Bone marrow (tissue), 2 donors: ENCODE measurements at places on chromosomes 4 and X.

DNA sequence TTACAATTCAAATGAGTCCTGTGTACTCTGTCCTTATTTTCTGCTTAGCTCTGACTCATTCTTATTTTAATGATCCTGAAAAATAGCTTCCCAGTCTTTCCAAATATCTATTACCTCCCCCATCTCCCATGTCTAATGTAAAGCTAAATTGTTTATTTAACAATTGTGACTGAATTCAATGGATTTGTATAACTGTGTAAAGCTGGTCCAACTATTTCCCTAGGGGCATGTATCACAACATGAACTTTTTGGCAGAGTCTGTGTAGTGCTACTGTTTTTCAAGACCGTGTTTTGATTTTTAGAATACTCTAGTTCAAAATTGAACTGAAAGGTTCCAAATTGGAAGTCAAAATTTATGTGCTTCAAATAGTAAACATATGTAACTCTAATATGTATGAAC lies 67.8 kb downstream of the SPCS3 start:
- DNase-seq = no peak

GRCh38 chrX:50606300-50606950 lies 135.8 kb upstream of the DGKK start:
- no peak for DNase-seq

DNA sequence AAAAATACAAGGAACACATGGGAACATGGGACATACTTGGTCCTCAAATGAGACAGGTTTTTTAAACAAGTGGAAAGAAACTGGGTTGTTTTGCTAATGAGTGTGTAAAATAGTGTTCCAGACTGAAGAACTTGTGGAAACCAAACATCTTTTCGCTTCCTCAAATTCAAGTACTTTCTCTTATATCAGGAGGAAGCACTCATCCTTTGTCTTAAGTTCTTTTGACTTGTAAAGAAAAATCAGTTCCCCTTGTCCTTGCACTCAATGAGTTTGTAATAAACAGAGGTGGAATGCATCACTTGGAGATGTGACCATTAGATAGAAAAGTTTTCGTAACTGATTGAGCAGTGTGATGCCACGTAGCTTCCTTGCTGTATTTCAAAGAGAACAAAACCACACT lies 101.1 kb downstream of the PHOX2B start:
- DNase-seq = no peak

- DNase-seq = no peak
Measured at GRCh38 chr4:39446842-39447573, 11.7 kb downstream of the RPL9 start.

GRCh38 chr4:112940336-112940735 lies 109.1 kb upstream of the ANK2 start:
- DNase-seq = no peak
